Endothelial cell of umbilical vein (primary cell): ENCODE measurements at places on chromosomes 1 and 21. TPM values are rescaled to one million over a fixed set of nuclear protein-coding genes. Genes with fewer than 3 reads are reported as not detected.

The PBX1 gene
- total RNA-seq, result 22.2 and 24.1 TPM in 2 replicates

The RIPK4 gene
- not detected in 2 replicates for total RNA-seq

The CHAF1B gene
- 13.0 and 16.4 TPM in 2 replicates for total RNA-seq

The RNU1-2 gene
- total RNA-seq, result 1,319 and 2,019 TPM in 2 replicates

DNA sequence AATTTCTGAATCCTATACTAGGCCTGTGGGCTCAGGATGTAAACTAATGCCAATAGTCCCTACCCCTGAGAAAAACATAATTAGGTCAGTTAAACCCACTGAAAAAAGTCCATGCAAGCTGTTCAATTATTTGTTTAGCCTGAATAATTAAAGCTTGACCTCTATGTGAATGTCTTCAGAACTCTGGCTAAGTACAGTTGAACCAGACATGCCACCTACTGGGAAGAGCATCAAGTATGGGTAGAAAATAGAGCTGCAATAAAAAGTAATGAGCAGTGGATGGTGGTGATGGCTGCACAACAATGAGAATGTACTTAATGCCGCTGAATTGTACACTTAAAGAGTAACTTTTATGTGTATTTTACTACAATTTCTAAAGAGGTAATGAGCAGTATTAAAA lies 23.6 kb upstream of the SLC19A2 start:
- peak; percentile 35 for DNase-seq
- peaks cover 35% of the 10 kb centered on the region for H3K4me1 ChIP-seq
- H3K36me3 ChIP-seq, result no peaks in the 10 kb centered on the region
- no peak overlapping the region for H3K27ac ChIP-seq
- no peak overlapping the region for H3K4me3 ChIP-seq
- no peaks in the 10 kb centered on the region for H3K27me3 ChIP-seq

DNA sequence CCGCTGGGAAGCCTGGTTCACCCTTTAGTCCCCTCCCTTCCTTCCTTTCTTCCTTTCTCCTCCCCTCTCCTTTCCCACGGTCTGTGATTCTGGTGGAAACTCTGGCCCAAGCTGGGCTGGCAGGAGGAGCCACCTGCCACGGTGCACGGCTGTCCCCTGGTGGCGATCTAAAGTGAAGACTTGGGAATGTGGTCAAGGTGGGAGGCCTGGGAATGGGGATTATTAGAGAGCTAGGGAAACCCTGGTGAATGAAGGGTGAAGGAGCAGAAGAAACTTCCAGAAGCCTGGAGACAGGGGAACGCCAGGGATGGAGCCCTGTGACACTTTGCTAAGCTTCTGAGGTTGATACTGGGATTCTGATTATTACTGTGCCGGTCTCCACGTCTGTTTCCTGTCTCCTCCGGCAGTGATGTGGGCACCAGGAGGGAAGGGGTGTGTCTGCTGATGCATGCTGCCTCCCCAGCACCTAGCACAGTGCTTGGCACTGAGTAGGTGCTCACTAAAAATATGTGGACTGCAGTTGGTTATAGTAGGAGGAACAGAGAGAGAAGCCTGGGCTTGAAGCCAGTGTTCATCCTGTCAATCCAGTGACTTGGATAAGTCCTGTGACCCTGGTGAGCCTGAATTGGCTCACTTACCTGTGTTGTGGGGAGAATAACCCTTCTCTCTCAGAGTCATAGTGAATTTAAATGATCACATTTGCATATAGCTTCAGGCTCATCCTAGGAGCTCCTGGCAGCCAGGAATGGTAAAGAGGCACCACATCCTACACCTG lies 71.2 kb upstream of the NBPF3 start:
- DNase-seq, result peak; percentile 92
- peaks cover 7% of the 10 kb centered on the region for H3K4me1 ChIP-seq
- H3K36me3 ChIP-seq, result no peaks in the 10 kb centered on the region
- no peaks in the 10 kb centered on the region for H3K27me3 ChIP-seq
- H3K4me3 ChIP-seq, result no peak overlapping the region
- H3K27ac ChIP-seq, result no peak overlapping the region

GRCh38 chr1:209862391-209863356 lies 34.9 kb downstream of the UTP25 start:
- DNase-seq, result no peak
- H3K4me3 ChIP-seq, result no peak overlapping the region
- peaks cover 2% of the 10 kb centered on the region for H3K4me1 ChIP-seq
- H3K27ac ChIP-seq, result no peak overlapping the region

DNA sequence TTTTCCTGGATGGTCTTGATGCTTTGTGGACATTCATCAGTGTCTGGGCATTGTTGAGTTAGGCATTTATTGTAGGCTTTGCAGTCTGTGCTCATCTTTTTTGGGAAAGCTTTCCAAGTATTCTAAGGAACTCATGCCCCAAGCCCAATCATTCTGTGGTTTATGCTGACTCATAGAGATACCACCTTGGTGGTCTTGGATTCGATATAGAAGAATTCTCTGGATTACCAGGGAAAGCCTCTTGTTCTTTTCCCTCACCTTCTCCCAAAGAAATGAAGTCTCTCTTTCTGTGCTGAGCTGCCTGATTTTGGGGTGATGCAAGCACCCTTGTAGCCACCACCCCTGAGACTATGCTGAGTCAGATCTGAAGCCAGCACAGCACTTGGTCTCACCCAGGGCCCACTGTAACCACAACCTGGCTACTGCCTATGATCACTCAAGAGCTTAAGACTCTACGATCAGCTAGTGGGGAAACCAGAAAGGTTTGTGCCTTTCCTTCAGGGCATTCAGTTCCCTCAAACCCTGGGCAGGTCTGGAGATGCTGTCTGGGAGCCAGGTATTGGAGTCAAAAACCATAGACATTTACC lies 422.6 kb downstream of the NUF2 start:
- H3K27ac ChIP-seq, result no peak overlapping the region
- H3K27me3 ChIP-seq, result no peaks in the 10 kb centered on the region
- no peaks in the 10 kb centered on the region for H3K36me3 ChIP-seq
- no peak overlapping the region for H3K4me3 ChIP-seq
- H3K4me1 ChIP-seq, result no peaks in the 10 kb centered on the region

DNA sequence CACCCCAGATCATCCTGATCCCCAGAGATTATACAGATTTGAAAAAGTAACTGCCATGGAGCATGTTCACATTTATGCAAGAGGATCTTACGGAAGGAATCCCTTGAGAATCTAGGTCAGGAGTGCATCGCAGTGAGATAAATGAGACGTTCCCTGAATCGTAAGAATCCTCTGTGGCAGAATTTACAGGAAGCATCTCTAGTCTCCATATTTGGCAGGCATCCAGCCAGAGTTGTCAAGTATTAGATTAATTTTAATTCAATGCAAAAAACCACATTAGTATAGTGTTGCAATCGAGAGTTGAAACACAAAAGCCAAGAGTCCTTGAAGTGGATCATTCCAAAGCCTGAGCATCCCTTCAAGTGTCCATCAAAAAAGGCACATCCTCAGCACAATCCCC lies 100.8 kb downstream of the RRAGC start:
- H3K4me3 ChIP-seq, result no peak overlapping the region
- no peak overlapping the region for H3K27ac ChIP-seq
- H3K36me3 ChIP-seq, result no peaks in the 10 kb centered on the region

DNA sequence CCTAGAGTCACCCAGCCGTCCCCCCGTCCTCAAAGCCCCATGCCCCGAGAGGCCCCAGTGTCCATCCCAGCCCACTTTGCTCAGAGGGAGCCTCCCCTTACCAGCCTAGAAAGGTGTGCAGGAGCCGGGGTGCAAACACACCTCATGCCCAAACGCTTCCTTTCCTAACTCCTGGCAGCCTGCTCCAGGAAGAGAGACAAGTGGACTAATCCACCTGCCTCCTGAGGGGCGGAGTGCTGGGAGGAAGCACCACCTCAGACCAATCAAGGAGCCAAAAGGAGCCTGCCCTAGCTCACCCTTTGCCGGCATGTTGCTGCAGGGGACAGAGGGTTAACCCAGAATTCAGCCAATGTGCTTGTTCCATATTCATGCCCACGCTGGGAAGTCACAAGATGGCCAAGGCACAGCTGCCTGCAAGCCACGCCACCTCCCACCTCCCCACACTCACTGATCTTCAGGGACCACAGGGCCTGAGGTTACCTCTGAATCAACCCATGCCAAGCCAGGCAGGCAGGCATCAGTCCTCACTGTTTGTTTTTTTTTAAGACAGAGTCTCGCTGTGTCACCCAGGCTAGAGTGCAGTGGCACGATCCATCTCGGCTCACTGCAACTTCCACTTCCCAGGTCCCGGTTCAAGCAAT lies 27.8 kb downstream of the PLEKHA6 start:
- DNase-seq, result no peak
- no peak overlapping the region for H3K4me3 ChIP-seq
- H3K27ac ChIP-seq, result no peak overlapping the region

DNA sequence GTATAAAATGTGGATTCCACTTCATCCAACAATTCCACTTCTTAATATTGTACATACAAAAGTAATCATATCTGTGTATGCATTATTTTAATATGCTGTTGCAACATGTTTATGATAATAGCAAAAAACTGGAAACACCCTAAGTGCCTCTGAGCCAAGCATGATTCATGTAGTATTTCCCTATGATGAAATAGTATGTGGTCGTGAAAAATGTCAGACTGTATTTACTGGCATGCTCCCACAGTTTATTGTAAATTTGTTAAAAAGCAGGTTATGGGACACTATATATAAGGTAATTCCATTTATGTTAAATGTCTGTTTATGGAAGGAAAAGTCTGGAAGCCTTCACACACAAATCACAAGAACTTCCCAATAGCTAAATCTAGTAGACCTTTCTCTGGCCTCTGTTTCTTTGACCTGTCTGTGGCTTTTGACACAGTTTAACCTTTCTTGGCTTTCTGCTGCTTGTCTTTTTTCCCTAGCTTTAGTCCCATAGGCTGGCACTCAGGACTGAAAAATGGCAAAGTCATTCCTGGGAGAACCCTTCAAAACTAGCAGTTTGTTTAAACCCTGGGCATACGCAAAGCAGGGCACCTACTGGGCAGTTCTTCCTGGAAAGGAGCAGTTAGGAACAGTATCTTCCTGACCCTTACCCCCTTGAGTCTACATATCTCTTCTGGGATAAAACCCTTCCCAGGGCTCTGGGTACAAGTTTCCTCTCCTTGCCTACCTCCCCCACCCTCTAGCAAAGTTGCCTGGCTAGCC lies 65.4 kb upstream of the ARTN start:
- H3K4me3 ChIP-seq, result no peak overlapping the region
- no peaks in the 10 kb centered on the region for H3K36me3 ChIP-seq
- no peak for DNase-seq
- no peak overlapping the region for H3K27ac ChIP-seq
- no peaks in the 10 kb centered on the region for H3K4me1 ChIP-seq
- H3K27me3 ChIP-seq, result no peaks in the 10 kb centered on the region

GRCh38 chr1:228291906-228292608 lies 84.2 kb downstream of the OBSCN start:
- H3K27me3 ChIP-seq, result no peaks in the 10 kb centered on the region
- no peak for DNase-seq
- H3K4me1 ChIP-seq, result no peaks in the 10 kb centered on the region
- H3K36me3 ChIP-seq, result no peaks in the 10 kb centered on the region
- H3K4me3 ChIP-seq, result no peak overlapping the region

- no peaks in the 10 kb centered on the region for H3K36me3 ChIP-seq
- DNase-seq, result peak; percentile 24
- peaks cover 2% of the 10 kb centered on the region for H3K27me3 ChIP-seq
- peaks cover 8% of the 10 kb centered on the region for H3K4me1 ChIP-seq
- no peak overlapping the region for H3K4me3 ChIP-seq
Measured at GRCh38 chr1:54971317-54971791, 9.1 kb upstream of the TMEM61 start.

- H3K36me3 ChIP-seq, result no peaks in the 10 kb centered on the region
- no peak overlapping the region for H3K4me3 ChIP-seq
- no peaks in the 10 kb centered on the region for H3K4me1 ChIP-seq
- no peaks in the 10 kb centered on the region for H3K27me3 ChIP-seq
- H3K27ac ChIP-seq, result no peak overlapping the region
- DNase-seq, result no peak
Measured at GRCh38 chr1:106613068-106613467, 443.4 kb upstream of the PRMT6 start.

GRCh38 chr1:21098186-21098915 lies 78.3 kb downstream of the EIF4G3 start:
- DNase-seq, result no peak
- H3K36me3 ChIP-seq, result no peaks in the 10 kb centered on the region
- peak overlapping the region; percentile 52 for H3K27ac ChIP-seq
- H3K4me3 ChIP-seq, result no peak overlapping the region
- H3K4me1 ChIP-seq, result peaks cover 30% of the 10 kb centered on the region

DNA sequence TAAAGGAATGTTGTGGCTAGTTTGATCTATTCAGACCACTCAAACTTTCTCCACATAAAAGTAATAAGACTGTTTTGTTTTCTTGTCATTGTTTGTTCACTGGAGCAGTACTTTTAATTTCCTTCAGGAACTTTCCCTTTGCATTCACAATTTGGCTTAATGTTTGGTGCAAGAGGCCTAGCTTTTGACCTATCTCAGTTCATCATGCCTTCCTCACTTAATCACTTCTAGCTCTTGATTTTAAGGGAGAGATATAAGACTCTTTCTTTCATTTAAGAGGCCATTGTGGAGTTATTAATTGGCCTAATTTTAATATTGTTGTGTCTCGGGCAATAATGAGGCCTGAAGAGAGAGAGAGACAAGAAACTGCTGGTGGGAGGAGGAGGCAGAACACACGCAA lies 371.7 kb upstream of the DEPDC1 start:
- H3K27me3 ChIP-seq, result no peaks in the 10 kb centered on the region
- no peak overlapping the region for H3K4me3 ChIP-seq
- no peak overlapping the region for H3K27ac ChIP-seq
- H3K36me3 ChIP-seq, result no peaks in the 10 kb centered on the region
- no peaks in the 10 kb centered on the region for H3K4me1 ChIP-seq
- DNase-seq, result no peak

GRCh38 chr1:192927496-192927895 lies 118.7 kb downstream of the RGS2 start:
- no peaks in the 10 kb centered on the region for H3K27me3 ChIP-seq
- no peak overlapping the region for H3K4me3 ChIP-seq
- H3K36me3 ChIP-seq, result no peaks in the 10 kb centered on the region
- no peaks in the 10 kb centered on the region for H3K4me1 ChIP-seq
- H3K27ac ChIP-seq, result no peak overlapping the region

GRCh38 chr1:209672705-209673630 lies 2.2 kb upstream of the G0S2 start:
- H3K27me3 ChIP-seq, result peaks cover 56% of the 10 kb centered on the region
- H3K4me1 ChIP-seq, result peaks cover 6% of the 10 kb centered on the region
- no peaks in the 10 kb centered on the region for H3K36me3 ChIP-seq
- no peak overlapping the region for H3K27ac ChIP-seq

- peaks cover 19% of the 10 kb centered on the region for H3K4me1 ChIP-seq
- no peak overlapping the region for H3K27ac ChIP-seq
- peaks cover 38% of the 10 kb centered on the region for H3K36me3 ChIP-seq
- no peak for DNase-seq
- H3K27me3 ChIP-seq, result no peaks in the 10 kb centered on the region
Measured at GRCh38 chr1:36301220-36301619, 4.9 kb upstream of the SH3D21 start.

- no peak overlapping the region for H3K27ac ChIP-seq
- DNase-seq, result peak; percentile 26
- H3K36me3 ChIP-seq, result no peaks in the 10 kb centered on the region
- peaks cover 6% of the 10 kb centered on the region for H3K27me3 ChIP-seq
- no peaks in the 10 kb centered on the region for H3K4me1 ChIP-seq
Measured at GRCh38 chr1:219812491-219813203, 115.7 kb downstream of the SLC30A10 start.
